ENCODE measurements at places on chromosomes 13 and 19. TPM values are rescaled to one million over a fixed set of nuclear protein-coding genes. Genes with fewer than 3 reads are reported as not detected.

DNA sequence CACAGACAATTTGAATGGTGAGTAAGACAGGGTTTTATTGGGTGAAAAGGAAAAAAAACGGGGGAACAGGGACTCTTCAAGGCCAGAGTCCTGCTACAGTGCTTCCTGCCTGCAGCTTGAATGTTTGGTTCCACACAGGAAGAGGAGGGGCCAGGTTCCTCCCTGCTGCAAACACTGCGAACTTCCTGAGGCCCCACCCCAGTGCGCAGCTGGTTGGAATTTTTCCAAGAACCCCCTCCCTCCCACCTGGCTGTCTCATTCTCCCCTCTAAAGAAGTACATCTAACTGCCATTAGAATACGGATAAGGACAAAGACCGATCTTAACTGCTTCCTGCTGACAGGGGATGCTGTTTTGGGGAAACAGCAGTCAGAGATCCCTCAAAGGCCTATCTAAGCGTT lies 184.9 kb downstream of the GGACT start:
- no peak for DNase-seq

DNA sequence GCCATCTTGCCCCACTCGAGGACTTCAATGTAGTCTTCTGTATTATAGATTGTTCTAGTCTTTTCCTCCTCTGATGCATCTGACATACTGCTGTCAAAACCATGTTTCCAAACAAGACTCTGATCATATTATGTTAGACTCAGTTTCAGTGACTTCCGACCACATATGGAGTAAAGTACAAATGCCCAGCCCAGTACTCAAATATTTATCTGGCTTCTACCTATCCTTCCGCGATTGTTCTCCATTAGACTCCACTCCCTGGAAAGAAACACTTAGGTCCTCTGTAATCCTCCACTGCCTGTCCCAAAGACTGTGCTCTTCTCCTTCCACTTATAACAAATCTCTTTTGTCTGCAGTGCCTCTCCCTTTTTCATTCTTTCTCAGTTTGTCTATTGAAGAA lies 439.5 kb downstream of the EFNB2 start:
- no peak for DNase-seq

GRCh38 chr13:42815681-42816080 lies 34.3 kb downstream of the FAM216B start:
- peak; percentile 8 for DNase-seq

DNA sequence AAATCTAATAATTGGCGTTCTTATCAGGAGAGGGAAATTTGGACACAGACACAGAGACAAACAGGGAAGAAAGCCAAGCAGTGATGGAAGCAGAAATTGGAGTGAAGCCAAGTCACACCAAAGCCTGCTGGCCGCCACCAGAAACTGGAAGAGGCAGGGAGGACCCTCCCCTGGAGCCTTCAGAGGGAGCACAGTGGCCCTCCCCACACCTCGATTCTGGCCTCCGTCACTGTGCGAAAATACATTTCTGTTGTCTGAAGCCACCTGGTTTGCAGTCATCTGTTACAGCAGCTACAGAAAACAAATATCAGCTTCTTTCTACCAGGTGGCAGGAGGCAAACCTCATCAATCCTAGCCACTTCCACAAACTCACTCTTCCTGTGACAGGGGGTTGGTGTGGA lies 8.3 kb upstream of the TLE6 start:
- DNase-seq: no peak

DNA sequence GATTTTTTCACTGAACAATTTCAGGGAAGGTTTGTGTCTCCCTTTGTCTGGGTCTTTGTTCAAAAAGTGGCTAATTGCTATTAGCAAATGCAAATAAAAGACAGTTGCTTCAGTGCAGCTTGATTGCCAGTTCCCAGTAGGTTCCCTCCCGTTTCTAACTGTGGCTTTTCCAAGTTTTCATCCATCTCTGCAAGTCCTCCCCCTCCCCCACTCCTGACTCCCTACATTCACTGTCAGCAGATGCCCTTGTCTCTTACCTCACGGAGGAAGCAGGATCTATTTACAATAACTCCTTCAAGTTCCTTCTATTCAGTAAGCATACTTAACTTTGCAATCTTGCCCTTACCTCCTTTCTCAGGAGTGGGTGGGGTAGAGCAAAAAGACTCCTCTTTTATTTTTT lies 55.4 kb upstream of the SCEL start:
- DNase-seq: no peak

- no peak for DNase-seq
Observed at GRCh38 chr19:33448159-33448516, 73.5 kb downstream of the PEPD start.

DNA sequence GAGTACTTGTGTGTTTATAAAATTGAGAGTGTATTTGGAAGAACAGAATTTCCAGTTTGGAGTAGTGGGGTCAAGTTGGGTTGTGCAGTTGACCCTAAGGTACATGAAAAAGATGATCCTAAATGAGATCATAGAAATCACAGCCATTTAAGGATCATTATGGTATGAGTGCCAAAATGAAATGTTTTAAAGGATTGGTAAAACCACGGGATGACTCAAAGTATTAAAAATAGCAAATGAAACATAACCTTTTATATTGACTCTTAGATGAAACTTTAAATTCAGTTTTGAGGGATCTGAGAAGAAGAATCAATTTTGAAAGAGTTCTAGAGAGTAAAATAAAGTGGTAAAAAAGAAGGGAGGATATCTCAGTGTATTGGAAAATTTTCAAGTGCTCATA lies 773.8 kb downstream of the GPC5 start:
- DNase-seq: no peak

- peak; percentile 39 for DNase-seq
Observed at GRCh38 chr13:102846261-102847015, 606 bp downstream of the ERCC5 start.

DNA sequence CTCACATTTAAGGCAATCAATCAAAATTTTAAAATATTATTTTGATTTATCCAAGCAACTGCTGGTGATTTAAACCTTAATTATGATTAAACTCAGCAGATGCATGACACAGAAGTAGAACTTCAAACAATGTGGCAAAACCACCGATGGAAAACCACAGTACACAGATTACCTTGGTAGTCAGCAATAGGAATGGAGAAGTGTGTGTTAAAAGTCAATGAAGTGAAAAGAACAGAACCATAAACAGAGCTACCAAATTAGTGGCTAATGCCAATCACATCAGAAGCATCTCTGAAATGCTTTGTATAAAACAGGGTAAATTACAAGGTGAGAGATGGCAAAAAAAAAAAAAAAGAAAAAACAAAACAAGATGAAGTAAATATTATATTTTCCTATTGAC lies 31.2 kb downstream of the KATNAL1 start:
- DNase-seq: no peak

- DNase-seq: no peak
Observed at GRCh38 chr19:30168760-30169159, 203.4 kb upstream of the ZNF536 start.

The CABP5 gene
- not detected for total RNA-seq

All from bronchial epithelial cell (primary cell).